ENCODE measurements at places on chromosomes 12 and 14.

GRCh38 chr12:3988519-3989217 lies 115.5 kb upstream of the PARP11 start:
- no peak for DNase-seq

DNA sequence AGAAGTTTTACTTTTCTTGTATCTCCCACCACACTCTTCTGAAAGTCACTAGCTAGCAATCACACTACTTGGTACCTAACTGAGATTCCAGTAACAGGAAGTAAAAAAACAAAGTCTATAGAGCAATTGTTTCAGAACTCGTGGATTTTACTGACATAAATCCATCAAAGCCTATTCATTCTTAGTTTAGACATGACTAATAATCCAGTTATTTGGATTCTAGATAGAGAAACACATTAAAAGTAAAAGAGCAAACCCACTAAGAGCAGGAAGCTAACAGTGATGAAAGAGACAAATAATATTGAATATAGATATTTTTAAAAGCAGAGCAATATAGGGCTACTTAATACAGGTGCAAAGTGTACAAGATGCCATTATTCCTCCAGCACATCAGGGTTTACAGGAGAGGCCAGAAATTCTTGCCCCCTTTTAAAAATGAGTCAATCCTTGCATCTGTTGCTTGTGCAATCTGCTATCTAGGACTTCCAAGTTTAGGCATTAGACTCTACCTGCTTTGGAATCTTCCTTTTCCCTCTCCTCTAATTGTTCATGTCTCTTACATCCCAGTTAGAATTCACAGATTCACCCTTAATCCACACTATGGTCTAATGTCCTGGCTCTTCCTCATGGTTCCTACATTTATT lies 6.0 kb downstream of the HEATR5A start:
- no peak for DNase-seq

GRCh38 chr14:69424149-69424923 lies 25.8 kb downstream of the SLC39A9 start:
- no peak for DNase-seq

GRCh38 chr12:90909069-90909770 lies 45.8 kb downstream of the CCER1 start:
- DNase-seq: no peak

DNA sequence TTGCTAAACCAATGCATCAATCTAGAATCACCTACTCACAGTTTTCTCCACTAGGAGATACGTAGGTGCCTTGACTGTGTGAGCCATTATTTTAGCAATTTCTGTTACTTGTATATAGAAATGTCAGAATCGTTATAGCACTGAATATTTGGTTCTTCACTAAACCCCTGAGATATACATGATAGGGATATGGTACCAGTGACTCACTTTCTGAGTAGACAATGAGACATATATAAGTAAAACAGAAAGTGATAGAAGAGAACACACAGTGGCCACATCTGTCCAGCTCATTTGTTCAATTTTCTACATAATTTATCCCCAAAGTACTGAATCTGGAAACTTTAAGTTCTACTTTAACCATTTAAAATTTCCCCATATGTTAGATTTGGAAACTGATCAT lies 1505.5 kb upstream of the TMEM132C start:
- DNase-seq: no peak

GRCh38 chr12:50188875-50189575 lies 21.9 kb upstream of the CERS5 start:
- no peak for DNase-seq

GRCh38 chr14:24463884-24464785 lies 21.6 kb upstream of the SDR39U1 start:
- DNase-seq: no peak

GRCh38 chr14:95425369-95426115 lies 90.9 kb downstream of the SYNE3 start:
- DNase-seq: no peak

DNA sequence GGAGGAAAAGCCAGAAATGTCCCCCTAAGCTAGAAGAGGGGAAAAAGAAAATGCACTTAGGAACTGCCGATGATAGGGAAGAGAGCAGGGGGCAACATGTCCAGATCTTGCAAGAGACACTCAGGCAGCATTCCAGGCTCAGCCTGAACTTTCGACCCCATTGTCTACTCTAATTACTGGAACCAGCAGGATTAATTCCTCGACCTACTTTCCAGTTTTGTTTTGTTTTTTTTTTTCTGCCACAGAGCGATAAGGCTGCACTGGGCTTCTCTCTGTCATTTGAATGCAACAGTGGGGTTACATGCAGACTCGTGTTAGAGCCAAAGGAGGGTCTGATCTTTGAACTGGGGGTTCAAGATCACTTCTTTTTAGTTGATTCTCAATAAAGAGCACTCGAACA lies 68.7 kb upstream of the MED13L start:
- no peak for DNase-seq

DNA sequence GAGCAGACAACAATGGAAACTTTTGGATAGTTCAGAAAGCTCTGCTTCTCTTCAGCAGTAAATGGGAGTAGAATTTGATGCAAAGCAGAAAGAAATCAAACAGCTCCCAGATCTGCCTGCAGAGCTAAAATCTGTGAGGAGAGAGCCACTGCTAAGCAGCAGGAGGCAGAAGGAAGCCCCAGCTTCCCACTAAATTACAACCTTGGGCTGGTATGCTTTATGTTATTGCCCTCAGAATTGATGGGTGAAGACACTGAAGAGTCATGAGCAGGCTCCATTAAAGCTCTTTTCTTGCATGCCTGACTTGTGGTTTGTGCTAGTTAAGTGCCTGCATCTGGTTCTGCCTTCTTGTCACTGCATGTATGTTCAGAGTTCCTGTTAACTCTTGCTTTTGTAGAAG lies 8.4 kb downstream of the ZC2HC1C start:
- no peak for DNase-seq

DNA sequence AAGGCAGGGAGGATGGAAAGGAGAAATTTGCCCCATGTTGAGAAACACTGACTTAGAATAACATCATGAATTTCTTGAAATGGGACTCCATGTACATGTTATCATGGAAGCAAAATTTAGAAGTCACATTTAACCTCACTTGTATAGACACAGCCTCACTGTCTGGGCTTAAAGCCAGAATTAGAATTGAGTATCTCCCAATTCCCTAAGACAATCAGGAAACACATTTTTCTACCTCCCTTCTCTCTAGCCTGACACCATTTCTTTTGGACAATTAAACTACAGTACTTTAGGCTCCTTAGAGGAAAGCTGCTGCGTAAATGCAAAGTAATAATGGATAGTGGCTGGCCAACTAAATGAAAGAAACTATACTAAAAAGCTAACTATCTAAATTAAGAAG lies 795.5 kb downstream of the C12orf50 start:
- DNase-seq: no peak

GRCh38 chr12:95624589-95624988 lies 73.3 kb upstream of the USP44 start:
- no peak for DNase-seq

GRCh38 chr14:99961826-99962518 lies 103.2 kb upstream of the EVL start:
- no peak for DNase-seq

DNA sequence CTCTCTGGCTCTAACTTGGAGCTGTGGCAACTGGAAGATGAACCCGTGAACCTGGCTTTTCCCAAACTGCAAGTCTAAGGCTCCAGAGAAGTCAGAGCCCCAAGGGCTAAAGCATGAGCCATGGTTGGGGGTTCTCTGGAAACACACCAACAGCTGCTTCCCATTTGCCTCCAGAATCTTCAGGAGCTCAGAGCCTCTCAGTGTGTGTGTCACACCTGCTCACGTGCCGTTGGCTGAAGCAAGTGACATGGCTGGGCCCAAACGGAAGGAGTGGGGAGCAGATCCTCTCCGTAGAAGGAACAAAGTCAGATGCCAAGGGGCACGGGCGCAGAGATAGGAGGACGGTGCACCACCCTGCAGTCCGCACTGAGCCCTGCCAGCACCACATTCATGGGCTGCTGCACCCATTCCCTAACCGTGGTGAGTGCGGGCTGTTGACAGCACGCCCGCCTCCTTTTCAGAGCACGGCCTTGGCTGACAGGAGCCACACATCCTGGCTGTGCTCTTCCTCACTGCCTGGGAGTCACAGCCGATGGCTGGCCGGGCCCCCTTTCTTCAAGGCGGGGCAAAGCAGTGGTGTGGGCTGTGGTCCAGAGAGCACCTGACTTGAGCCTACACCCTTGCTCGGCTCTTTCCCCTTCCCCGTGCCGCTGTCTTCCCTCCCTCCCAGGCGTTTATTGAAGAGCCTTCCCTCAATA lies 16.6 kb upstream of the TRAF3 start:
- DNase-seq: no peak

DNA sequence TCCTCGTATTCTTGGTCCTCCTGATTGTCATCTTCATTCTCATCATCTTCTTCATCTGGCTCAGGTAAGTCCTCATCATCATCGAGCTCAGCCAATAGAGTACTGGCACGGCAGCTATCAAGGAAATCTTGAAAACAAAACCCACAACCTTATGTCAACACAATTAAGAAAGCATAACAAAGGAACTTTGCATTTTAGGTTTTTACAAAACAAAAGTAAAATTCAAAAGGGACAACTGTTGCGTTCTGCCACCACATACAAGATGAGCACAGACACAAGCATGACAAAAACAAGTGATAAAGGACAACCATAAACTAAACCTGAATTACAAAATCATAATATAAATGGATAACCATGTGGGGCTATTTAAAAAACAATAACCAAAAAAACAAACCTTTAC lies 84.7 kb downstream of the HECTD1 start:
- no peak for DNase-seq

DNA sequence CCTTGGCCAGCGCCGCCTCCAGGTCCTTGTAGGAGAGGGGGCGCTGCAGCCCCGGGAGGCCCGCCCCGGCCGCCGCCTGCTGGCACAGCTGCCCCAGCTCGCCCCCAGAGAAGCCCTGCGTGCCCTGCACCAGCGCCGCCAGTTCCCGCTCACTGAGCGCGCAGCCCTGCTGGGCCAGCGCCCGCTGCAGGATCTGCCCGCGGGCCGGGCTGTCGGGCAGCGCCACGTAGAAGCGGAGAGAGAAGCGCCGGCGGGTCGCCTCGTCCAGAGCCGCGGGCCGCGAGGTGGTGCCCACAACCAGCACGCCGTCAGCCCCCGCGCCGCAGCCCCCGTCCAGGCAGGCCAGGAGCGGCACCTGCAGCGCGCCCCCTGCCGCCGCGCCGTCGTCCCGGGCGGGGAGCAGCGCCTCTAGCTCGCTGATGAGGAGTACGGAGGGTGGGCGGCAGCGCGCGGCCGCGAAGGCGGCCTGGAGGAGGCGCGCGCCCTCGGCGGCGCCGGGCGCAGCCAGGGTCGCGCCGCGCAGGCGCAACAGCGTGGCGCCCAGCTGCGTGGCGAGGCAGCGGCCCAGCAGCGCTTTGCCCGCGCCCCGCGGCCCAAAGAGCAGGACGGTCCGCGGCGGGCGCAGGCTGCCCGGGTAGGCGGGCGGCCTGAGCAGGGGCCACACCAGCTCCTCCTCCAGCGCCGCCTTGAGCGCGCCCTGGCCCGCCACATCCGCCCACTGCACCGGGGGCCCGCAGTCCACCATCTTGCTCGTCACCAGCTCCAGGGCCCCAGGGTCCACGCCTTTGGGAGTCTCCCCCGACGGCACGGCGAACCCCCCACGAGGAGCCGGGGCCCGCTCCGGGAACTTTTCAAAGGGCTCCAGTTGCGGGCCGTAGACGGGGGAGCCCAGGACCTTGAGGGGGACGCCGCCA lies 27.7 kb downstream of the FIGNL2 start:
- DNase-seq: no peak

- no peak for DNase-seq
Measured at GRCh38 chr14:94342334-94342934, 19.3 kb upstream of the SERPINA6 start.

GRCh38 chr12:46892887-46893286 lies 67.1 kb upstream of the SLC38A4 start:
- DNase-seq: no peak

- no peak for DNase-seq
Measured at GRCh38 chr14:83356080-83356479, 1822.4 kb upstream of the SEL1L start.

Data from SIG-M5 (cell line).